ENCODE measurements at places on chromosomes 5 and 9. TPM values are rescaled to one million over a fixed set of nuclear protein-coding genes. Genes with fewer than 3 reads are reported as not detected.

- no peak for DNase-seq
Observed at GRCh38 chr5:11104651-11105112, 343.6 kb upstream of the DAP start.

DNA sequence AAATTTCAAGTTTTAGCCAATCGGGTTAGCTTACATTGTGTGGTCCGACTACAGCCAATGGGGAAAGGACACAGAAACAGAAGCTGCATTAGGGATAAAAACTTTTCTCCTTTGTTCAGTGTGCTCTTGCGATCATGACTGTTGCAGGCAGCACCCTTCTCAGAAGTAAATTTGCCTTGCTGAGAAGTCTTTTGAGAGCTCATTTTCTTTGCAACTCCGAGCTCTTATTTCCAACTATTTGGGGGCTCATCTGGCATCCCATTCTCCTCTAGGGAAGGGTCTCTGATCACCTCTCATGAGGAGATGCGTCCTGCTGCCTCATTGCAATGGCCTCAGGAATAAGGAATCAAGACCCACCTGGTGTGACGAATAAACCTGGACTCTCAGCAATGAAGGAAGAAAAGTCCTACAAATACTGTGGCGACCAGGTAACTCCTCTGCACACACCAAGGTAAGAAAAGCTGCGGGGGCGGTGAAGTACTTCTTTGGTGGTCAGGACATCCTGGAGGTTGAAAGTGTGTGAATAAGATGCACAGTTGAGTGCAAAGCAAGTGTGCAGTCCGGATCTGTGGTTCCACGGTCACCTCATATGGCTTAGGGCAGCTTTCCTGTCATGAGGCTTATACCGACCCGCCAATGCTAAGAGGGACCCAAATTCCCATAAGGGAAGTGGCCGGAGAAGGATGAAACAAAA is 20.4 kb downstream of the CNOT8 start:
- DNase-seq = no peak

GRCh38 chr5:143186623-143187022 is 216.9 kb downstream of the NR3C1 start:
- no peak for DNase-seq

DNA sequence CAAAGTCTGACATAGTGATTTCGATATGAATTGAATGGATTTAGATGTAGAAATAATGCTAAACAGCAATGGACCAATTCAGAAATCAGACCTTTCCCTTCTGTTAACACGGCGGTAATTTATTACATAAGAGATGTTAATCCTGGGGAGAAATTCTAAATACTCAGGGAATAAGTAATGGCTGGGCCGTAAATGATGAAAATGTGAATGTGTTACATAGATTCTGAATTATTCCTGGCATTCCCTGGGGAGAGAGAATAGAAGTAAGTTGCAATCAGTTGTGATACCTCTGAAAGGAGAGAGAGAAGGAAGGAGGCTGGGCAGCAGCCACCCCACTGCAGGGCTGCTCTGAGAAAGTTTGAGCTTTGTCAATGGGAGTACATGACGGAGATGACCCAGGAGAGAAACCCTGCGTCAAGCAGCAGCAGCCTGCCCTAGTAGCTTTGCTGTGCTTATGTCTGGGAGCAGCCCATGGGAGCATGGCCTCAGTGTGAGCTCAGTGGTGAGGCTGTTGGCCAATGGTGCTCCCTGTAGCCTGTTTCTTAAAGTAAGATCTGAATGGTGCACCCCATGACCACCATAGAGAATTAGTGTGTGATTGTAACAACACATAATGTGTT is 420.1 kb downstream of the MTRR start:
- no peak for DNase-seq

DNA sequence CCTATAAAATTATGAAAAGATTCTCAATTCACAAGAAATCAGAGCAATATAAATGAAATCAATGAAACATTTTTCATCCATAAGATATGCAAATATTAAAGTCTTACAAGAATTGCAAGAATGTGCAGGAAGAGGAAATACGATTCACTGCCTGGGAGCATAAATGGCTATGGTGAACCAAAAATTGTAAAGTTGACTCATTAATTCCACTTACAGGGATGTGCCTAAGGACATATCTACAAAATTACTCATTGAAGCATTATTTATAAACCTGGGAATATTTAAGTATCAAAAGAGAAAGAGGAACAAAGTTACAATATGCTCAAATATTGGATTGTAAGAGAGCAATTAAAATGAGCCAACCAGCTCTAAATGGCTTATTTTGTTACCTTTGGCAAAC is 6.9 kb upstream of the NIPSNAP3A start:
- DNase-seq = no peak

The MUSK gene
- not detected for total RNA-seq

The DBH gene
- not detected for total RNA-seq

GRCh38 chr5:54177058-54177457 is 133.3 kb downstream of the ARL15 start:
- no peak for DNase-seq

DNA sequence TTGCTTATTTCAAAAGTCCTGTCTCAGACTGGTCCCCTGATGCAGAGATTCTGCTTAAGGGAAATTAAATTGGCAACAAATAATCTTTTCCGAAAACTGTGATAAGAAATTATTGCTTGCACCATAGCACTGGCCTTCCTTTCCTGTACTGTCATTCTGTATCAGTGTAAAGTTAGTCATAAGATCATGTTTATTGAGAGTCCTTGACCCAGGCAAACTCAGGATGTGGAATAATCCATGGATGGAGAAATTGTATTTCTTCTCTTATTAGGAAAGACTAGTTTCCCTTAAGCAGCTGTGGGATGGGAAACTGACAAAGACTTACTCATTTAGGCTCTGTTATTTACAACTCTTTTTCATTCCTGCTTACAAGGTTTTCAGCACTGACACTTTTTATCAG is 83.0 kb upstream of the RANBP6 start:
- DNase-seq = no peak

The ZFR gene
- total RNA-seq = 80.6 TPM

GRCh38 chr9:85515021-85515420 is 226.7 kb downstream of the AGTPBP1 start:
- no peak for DNase-seq

DNA sequence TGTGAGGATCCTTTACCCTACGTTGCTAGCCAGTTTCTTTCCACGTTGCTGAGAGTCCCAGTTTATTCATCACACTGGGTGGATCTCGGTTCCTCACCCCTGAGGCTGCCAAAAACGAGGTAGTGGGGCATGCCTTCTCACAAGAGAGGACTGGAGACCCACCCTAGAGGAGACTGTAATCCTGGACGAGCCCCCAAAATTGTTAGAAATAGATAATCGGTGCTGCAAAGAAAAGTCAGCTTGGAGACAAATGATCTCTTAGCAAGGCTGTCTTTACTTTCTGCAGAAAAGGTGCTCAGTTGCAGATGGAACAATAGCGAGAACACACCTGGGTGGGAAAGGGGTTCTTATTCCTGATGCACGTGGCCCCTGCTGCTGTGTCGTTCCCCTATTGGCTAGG is 101.8 kb downstream of the TMEM167A start:
- DNase-seq = no peak

DNA sequence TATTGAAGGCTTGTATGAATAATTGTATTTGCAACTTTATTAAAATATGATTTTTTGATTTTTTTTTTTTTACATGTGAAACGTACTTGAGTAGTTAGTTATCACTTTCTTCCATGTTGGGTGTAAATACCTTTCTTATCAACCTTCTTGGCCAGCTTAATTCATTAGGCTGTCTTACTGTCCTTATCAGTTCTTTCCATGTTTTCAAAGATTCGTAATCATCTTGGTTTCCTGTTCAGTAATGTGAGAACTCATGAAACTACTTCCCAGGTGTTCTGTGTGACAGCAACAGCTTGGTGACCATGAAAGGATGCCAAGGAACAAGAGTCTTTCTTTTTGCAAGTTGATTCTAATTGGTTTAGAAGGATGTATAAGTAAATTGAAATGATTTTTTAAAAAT is 100.0 kb downstream of the ADGRV1 start:
- DNase-seq = no peak

The CTXN3 gene
- total RNA-seq = not detected

The UIMC1 gene
- 34.5 TPM for total RNA-seq

GRCh38 chr5:143059976-143060765 is 290.0 kb downstream of the ARHGAP26 start:
- DNase-seq = no peak

DNA sequence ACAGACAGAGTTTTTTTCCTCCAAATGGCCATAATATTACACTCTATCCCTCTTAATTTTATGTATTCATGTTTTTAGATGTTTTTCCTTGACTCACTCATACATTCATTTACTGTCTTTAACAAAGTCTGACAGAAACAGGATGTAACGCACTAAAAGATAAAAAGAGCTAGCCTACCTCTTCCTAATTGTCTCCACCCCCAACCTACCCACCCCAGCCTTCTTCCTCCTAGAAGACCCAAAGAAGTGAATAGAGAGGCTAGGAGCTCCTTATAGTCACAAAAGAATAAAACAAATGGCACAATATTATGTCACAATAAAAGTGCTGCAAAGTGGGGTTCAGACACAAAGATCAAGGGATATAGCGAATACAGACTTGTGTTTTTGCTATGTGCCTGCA is 719 bp downstream of the NOL8 start:
- no peak for DNase-seq

- peak; percentile 14 for DNase-seq
Observed at GRCh38 chr5:72920690-72921502, 34.9 kb upstream of the FCHO2 start.

DNA sequence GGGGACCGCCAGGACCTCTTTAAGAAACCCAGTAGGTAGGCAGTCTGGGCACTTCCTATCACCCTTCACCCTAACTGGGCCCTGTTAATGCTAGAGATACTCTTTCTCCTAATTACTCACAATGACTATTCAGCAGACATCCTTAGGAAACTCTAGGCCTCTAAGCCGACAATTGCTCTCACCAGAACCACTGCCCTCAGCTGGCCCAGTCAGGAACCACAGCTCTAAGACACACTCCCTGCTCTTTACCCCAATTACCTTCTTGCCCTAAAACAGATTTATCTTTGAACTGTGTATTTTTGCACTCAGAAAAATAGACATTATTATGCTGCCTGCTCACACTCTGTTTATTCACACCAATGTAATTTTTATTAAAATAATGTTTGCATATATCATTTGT is 432.6 kb upstream of the SLC30A5 start:
- peak; percentile 46 for DNase-seq

The BRINP1 gene
- not detected for total RNA-seq

GRCh38 chr9:83432104-83432627 is 106.0 kb downstream of the FRMD3 start:
- DNase-seq = peak; percentile 62
